ENCODE measurements at places on chromosomes 2 and 18.

GRCh38 chr2:104850361-104851290, 3.3 kb upstream of the POU3F3 start:
- DNase-seq: no peak

DNA sequence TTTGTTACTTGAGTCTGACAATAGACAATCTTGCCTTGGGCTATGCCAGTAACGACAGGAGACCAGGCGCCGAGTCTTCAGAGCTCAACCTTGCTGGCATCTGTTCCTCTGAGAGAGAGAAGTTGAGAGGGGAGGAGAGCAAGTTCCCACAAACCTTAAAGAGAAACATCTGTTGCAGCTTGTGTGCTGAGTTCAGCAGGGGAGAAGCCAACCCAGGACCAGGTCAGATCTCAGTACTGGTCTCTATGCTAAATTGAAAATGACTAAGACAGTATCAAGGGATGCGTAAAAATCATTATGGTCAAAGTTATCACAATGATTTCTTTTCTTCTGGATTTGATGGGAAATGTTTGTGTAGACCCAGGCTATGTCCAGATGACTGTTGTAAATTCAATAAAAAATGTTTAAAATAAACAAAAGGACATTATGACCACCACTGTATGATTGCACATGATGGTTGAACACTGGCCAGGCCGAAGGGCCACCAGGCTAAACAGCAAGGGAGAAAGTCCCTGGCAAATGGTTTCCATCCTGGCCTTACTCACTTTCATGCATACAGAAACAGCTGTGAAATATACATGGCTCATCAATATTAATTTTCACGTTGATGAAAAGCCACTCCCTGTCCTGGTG, 100.3 kb upstream of the PMAIP1 start:
- DNase-seq: peak; percentile 99

DNA sequence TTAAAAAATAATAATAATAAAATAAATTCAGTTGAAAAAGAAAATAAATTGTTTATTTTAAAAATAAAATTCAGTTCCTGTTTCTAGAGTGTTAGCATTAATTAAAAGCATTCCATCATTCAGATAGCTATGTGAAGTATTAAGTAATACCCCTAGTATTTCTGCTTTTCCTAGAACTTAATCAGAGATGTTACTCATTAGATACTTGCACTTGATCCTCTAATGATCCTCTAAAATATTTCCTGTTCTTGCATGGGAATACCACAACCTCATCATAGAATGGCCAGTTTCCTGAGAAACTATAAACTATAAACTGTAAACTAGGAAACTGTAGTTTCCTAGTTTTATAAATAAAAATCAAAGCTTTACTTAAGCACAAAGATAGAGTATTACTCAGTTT, 11.1 kb upstream of the CNNM3 start:
- DNase-seq: no peak

DNA sequence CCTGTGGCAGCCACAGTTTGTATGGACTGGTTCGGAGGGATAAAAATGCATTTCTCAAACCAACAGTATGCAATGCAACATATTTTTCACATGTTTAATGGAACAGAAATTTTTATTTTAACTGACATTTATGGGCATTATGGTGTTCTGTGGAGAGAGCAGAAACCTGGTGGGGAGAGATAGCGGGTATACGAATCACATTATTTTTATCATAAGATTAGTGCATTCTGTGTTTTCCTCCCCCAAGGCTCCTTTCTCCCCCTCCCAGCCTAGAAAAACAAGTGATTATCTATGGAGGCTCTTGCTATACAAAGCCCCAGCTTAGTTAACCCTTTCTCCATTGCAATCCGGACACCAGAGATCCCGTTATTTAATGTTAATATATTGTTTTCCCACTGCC, 289.8 kb upstream of the PIK3C3 start:
- no peak for DNase-seq

- no peak for DNase-seq
Observed at GRCh38 chr2:102083393-102083703, 59.2 kb upstream of the IL1R1 start.

DNA sequence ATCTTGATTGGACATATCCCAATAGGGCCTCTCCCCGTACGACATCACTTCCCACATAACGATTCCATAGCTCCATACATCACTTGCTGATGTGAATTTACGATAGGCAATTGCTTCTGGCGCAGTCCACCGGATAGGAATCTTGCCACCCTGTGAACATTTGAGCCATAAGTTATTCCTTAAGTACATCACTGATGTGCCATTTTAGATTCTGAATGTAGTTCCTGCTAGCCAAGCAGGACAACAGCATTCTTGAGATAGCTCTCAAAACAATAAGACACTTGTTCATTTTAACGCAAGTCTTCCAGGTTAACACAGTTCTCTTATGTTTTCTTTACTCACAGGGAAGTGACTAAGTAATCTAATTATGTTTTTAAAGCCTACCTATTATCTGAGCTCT, 138.0 kb downstream of the EPHA4 start:
- peak; percentile 43 for DNase-seq

DNA sequence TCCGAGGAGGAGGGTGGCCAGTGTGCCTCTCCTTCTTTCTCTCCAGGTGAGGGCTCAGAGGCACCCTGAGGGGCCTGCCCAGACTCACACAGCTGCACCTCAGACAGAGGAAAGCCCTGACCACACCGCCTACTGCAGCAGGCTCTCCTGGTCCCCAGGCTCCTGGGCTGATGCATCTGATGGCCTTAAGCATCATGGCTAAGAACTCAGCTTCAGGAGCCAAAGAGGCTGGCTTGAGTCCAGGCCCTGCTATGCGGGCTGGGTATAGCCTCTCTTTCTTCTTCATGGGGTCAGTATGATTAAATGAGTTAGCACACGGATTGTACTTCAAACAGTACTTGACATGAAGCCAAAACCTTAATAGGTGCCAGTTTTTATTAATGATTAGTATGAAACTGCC, 89.6 kb downstream of the TGFA start:
- DNase-seq: no peak

GRCh38 chr2:116487336-116487735, 1327.2 kb upstream of the DDX18 start:
- peak; percentile 0 for DNase-seq
